ENCODE measurements at places on chromosomes 5 and 9.

DNA sequence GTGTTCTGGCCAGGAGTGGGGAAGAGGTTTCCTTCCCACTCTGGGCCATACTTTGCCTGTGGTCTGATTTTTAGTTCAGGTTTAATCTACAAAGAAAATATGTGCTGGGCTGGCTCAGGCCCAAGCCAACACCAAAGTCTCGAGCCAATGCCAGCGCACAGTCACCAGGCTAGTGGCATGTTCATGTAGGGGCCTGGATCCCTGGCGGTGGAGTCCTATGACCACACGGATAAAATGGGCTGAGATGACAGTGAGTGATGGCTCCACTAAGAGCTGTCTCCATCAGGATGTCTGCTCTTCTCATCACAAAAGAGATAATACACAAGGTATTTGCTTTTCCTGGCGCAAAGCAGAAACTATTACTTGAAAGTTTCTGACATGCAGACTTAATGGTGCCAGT, 92.9 kb upstream of the PTPN3 start:
- DNase-seq, result no peak

GRCh38 chr9:137128862-137129455, 10.0 kb upstream of the GRIN1 start:
- DNase-seq, result no peak

GRCh38 chr9:5838884-5839571, 6.1 kb upstream of the ERMP1 start:
- DNase-seq, result no peak

- DNase-seq, result no peak
Observed at GRCh38 chr5:74992791-74993190, 59.6 kb downstream of the GCNT4 start.

- DNase-seq, result no peak
Observed at GRCh38 chr5:36820900-36821299, 55.7 kb upstream of the NIPBL start.

DNA sequence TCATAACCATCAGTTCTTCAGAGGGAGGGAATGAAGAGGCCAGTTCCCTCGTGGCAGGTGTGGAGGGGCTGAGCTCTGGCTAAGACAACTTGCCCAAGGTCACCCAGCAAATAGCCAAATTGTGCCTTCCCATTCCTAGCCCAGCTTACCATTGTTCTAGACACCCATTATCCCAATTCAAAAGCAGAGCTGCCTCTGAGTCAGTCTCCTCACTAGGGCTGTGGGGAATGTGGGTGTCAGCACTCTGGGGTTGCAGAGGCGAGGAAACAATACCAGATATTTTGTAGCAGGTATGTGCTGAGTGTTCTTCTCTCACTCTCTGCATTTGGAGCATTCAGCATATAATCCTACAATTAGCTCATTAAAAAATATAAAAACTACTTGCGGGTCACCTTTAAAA, 270.8 kb downstream of the PSAT1 start:
- no peak for DNase-seq

- no peak for DNase-seq
Observed at GRCh38 chr5:113202746-113203716, 226.4 kb downstream of the DCP2 start.

DNA sequence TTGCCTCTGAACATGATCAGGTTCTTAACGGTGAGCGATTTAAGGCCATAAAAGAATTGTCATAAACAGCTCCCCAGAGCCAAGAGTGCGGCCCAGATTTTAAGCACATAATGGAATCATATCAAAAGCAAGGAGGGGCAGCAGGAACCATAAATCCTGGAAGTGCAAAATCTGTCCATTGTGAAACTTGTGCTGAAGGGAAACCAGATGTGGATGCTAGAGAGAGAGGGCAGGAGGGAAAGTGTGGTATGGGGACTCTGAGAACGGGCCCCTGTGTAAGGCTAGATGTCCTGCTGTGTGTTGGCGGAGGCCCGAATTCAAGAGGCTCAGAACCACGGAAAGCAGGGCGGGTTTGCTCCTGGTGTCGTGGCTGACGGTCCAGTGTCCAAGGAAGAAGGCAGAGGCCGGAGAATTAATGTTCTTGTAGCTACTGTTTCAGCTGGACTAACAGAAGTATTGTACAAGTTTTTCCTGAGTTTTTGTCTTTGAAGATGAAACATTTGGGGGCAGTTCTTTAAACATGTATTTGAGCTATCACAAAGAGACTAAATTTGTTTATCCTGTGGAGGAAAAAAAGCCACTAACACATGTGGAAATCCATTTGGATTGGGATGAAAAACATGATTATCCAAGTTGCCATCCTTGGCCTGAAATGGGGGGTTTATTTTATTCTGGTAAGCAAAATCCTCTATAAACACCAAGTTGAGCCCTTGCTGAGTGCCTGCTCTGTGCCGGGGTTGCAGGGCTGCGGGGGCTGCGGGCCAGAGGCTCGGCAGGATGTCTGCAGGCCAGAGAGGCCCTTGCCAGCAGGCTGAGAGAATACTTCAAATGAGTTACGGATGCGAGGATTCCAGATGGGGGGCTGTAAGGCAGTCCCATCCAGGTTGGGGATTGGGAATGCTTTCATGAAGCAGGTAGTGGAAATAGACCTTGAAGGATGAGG, 9.2 kb upstream of the CXCL14 start:
- no peak for DNase-seq

DNA sequence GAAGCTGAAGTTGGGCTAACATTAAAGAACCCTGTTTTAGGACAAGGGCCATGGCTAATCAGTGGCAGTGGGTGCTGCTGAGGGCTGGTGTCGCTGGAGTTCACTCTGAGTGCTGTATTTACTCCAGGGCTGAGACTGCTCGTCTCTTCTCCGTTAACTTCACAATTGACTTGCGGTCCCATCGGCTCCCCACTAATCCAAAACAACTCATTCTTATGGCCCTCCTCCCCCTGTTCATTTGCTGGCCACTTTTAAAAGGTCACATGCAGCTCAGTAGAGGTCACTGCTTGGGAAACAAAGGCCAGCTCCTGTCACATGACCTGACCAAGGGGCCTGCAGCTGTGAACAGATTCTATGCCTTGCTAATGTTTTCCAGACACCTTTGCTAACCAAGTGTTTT, 38.4 kb downstream of the PTCH1 start:
- DNase-seq, result no peak

Data from stimulated activated CD4-positive, alpha-beta T cell treated with anti-CD3 and anti-CD28 coated beads, Interleukin-15, amount 100 ng/mL, for 1 hour (primary cell).